ENCODE measurements at places on chromosomes 5 and 9.
A peak's percentile ranks its signal among the peaks of the same experiment; 100 is the strongest.

DNA sequence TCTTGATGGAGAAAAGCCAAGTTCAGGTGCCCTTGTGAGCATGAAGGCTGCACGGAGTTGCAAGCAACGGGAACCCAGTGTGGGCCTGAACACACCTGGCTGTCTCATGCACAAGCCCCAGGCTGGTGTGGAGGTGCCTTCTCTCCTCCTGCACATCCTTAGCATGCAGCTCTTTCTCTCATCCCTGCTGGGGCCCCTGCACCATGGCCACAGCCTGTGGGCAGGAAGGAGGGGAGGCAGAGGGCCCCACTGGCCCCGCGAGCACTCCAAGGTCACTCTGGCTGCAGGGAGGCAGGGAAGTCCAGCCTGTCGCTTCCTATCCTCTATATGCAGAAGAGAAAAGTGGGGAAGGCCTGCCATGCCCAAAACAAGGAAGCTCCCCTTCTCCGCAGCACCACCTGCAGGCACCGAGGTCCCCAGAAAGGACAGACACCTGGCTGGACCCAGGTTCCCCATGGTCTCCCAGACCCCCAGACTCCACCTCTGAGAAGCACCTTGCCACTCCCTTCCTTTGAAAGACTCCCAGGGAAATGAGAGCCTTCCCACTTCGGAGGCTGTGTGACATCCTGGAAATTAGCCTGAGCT is 18.6 kb downstream of the STKLD1 start:
- DNase-seq: no peak

DNA sequence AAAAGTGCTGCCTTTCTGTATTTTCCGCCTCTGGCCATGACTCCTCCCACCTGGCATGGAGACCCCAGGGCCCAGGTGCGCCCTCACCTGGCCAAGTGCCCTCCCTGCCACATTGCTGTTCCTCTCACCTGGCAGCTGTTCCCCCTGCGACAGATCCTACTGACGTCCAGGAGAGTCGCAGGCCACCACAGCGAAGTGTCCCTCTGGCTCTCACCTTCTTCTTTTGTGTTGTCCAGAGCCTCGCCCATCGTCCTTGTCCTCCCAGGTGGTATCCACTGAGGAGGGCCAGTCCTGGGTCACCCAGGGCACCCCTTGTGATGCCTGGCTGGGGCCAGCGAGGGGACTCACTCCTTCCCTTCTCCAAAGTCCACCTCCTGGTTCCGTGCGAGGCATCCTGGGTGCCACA is 2.6 kb downstream of the NKD2 start:
- peak; percentile 100 for DNase-seq

DNA sequence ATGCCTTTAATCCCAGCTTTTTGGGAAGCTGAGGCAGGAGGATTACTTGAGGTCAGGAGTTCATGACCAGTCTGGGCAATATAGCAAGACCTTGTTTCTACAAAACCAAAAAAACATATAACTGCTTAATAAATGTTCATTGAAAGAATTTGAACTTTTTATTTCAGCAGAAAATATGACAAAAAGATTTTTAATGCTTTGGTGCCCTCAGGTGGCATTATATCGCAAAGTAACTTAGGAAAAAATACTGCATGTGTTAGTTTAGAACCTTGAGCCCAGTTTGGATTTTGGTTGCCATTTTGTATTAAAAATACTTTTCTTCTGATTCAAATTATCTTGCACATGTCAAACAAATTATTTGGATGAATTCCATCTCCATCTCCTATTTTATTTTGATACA is 103.2 kb downstream of the GPBP1 start:
- no peak for DNase-seq

DNA sequence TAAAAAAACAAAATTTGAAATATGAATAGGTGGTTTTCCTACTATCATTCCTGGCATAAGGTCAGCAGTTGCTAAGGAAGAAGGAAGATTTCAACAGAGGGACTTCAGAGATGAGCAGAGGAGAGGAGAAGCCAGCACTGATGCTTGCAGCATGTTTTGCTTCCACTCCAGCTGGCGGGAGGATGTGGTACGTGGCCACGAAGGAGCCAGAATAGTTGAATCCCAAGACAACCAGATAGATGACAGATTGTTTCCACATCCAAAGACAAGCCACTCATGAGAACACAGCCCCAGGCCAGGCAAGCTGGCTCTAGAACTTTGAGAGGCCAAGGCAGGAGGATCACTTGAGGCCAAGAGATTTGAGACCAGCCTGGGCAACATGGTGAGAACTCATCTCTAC is 15.1 kb downstream of the TIMD4 start:
- DNase-seq: no peak

DNA sequence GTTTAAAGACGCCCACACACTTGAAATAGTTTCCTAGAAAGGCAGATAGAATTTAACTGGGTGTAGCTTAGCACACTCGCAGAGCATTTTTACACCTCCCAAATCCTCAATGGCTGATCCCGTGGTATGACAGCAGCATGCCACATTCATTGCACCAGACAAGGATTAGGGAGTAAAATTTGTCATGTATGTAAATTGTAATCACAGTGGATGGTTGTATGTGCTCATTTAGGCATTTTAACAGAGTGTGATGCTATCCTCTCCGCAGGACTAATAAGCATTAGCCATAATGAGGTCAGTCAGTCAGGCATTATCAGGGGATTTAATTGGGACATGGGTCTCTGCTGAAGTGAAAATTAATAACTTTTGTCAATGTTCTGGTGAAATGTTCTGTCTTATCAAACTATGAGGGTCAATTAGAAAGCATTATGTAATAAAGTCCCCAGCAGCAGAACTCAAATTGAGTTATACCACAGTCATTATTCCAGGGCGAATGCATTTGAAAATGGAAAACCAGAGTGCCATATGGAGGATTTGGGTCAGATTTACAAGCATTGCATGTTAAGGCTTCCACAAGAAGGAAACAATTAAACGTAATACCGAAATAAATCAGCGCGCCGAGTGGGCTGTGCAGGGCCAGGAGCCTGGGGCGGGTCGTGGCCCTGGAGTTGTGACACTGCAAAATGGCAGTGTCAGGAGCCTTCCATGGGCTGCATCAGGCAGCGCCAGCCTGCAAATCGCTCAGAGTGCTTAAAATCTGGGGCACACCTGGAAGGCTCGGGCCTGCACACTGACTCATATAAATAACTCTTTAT is 602.2 kb downstream of the BNC2 start:
- no peak for DNase-seq

DNA sequence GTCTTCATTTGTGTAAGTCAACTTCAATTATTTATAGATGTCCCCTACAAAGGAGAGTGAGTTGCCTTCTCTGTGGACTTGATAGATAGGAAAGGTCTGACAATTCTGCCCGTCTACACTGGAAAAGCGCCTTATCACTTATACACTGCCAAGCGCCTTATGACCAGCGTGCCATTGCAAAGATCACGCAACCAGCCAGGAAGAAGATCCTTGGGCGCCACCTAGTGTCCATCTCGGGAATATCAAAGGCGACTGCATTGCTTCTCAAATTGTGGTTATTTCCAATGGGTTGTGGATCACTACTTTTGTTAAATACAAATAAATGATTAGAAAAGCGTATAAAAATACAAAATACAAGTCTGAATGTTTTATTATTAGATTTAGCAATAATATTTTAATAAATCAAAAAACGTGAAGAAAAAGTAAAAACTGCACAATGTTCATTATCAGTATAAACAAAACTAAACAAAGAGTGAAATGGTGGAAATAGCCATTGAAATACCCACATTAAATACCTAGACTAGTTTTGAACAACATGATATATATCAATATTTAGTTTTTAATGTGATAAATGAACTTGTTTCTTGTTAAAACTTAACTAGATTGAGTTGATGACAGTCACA is 27.8 kb downstream of the SUB1 start:
- DNase-seq: peak; percentile 44

DNA sequence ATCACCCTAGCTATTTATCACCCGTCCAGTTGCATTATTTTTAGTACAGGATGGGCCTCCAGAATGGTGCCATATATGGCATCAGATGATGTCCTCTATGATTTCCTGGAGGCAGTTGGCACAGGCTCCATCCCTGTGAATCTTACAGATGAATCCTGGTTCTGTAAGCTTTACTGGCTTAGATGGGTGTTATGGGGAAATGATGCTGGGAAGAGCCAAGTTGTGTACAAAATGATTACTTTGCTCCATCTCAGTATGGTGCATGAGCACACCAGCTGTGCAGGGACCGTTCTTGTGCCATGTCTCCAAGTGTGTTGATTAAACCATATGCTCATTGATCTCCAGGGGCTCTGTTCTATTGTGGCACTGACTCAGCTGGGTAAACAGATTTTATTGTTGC is 755.7 kb downstream of the TLR4 start:
- no peak for DNase-seq

- DNase-seq: peak; percentile 30
Observed at GRCh38 chr5:106121972-106122605, 1548.6 kb downstream of the EFNA5 start.

DNA sequence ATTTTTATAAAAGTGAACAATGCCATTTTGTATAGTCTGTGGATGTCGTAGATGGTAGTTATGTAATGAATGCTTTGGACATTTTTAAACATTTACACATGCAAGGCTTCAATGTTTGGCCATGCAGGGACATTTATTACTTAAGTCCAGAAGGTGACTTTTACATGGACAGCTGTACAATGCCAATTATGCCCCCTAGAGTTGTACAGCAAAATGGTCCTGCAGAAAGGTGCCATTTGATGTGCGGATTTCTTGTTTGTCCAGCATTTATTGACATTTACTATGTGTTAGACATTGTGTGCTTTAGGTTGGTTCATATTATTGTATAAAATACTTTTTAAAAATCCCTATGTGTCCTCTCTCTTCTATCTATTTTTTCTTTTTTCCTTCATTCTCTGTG is 22.5 kb upstream of the COMMD10 start:
- DNase-seq: no peak

DNA sequence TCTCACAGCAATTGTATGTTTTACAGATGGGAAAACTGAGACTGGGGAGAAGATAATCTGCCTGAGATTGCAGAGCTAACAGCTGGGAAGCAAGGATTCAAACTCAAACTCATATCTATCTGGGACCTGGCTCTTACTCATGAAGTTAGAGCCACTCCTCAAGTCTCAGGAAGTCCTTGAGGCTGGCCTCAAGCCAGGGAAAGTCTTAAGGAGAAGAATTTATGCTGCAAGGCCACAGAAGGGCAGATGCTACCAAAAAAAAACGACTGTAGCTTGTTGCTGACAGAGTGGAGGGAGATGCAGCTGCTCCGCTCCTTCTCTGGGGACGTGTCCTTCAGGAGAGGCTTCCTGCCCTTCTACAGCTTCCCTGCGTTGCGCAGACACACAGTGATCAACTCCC is 39.8 kb downstream of the BARHL1 start:
- no peak for DNase-seq

DNA sequence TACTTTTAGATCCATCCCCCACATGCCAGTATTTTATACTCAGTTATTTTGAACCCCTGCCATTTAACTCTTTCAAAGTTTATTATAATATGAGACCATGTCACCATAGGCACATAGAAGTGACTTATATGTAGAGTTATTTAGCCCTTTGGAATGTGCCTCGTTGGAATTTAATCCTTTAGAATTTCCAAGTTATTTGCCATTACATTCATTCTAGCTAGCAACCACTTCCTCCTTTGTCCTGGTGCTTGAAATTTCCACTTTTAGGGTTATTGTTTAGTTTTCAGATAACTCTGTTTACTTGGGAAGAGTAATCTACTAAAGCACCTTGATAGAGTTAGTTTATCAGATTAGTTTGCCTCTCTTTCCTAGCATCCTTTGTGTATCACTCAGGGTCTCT is 82.8 kb upstream of the TLE1 start:
- DNase-seq: no peak

- DNase-seq: no peak
Observed at GRCh38 chr9:123517512-123517911, 161.5 kb downstream of the CRB2 start.

DNA sequence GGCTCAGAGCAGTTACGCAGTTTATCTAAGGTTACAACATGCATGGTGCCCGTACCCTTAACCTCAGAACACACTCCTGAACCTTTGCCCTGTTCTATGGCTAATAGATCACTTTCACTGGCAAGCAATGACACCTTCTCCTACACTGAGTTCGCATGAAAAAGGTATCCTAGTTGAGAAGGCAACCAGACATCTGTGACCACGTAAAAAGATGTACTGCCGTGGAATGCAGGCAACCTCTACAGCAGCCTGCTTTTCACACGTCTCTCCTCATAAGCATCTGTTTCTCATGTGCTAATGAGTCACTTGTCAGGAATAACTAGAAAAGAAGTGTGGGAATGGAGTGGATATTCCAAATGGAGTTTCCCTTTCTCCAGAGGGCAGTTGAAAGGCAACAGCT is 71.4 kb downstream of the FBXO38 start:
- no peak for DNase-seq

Data from 8988T (cell line).